ENCODE measurements at places on chromosomes 6 and 20.

GRCh38 chr6:124536842-124537191 is 425.4 kb upstream of the RNF217 start:
- peak; percentile 21 for DNase-seq

GRCh38 chr6:17278289-17279063 is 2.7 kb upstream of the RBM24 start:
- DNase-seq, result no peak

DNA sequence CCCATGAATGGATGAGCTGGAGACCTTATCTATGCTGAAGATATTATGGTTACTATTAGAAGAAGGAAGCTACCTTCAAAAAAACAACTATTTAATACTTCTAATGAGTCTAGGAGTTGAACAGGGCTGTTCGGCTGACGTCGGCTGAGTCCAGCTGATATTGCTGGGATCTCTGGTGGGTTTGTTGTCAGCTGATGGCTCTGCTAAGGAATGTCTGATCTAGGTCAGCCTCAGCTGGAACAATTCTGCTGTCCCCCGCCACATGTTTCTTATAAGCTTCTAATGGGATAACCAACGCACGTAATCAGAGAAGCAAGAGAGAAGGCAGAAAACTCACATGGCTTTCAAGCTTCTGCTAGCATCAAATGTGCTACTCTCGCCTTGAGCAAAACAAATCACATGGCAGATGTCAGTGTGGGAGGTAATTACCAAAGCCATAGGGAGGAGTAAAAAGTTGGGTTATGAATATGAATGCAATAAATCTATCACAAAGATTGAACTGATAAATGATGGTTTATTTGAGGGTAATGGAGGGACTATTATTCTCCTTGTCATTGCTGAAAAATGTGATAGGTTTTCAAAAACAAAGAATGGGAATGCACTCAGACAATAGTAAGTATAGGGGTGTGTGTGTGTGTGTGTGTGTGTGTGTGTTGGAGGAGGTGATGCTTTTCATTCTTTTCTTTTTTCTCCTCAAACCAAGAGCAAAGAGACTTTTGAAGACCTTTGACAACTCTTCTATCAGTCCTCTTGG is 71.5 kb downstream of the BTBD3 start:
- no peak for DNase-seq

- DNase-seq, result no peak
These were observed 19.6 kb downstream of the SOBP start for GRCh38 chr6:107509506-107509905.

DNA sequence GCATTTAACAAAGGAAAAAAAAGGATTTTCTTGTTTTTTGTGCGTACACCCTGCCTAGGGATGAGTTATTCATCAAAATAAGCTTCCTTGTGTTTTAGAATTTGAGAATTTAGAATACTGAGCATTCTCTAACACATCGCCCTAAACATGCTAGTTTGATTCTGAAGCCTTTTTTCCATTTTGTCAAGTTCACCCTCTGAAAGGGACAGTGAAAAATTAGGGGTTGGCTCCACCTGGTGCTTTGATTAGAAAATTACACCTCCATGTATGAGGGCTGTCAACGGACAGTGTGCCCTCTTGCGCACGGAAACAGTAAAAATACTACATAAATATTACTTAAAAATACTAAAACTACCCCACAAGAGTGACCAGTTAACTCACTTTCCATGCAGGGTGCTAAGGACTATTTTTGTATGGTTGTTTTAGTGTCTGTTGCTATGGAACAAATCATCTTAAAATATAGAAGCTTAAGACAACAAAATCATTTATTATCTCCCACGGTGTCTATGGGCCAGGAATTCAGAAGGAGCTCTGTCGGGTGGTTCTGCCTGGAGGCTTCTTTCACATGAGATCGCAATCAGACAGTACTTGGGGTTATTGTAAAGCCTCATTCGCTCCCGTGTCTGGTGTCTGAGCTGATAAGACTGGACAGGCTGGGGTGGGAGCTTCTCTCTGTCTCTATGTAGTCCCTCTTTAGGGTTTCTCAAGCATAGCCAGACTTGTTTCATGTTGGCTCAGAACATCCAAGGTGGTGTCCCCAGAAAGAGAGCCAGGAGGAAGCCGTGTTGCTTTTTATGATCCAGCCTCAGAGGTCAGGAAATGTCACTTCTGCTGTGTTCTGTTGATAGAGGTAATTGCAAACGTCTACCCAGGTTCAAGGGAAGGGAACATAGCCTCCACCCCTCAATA is 41.1 kb upstream of the TMEM170B start:
- peak; percentile 85 for DNase-seq

- no peak for DNase-seq
These were observed 48.2 kb upstream of the BEND6 start for GRCh38 chr6:56906752-56907151.

DNA sequence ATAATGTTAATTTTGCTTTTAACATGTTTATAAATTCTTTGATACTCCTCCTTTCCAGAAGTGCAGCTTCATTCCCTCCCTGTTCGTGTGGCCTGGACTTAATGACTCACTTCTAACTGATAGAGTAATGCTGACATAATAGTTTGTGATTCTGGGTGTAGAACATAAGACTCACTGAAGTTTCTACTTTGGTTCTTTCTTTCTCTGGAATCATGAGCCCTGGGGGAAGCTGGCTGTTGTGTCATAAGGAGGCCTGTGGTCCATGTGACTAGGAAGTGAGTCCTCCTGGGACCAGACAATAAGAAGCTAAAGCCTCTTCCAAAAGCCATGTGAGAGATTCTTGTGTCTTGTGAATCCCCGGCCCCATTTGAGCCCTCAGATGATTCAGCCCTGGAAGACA is 30.5 kb upstream of the HLA-G start:
- peak; percentile 91 for DNase-seq

DNA sequence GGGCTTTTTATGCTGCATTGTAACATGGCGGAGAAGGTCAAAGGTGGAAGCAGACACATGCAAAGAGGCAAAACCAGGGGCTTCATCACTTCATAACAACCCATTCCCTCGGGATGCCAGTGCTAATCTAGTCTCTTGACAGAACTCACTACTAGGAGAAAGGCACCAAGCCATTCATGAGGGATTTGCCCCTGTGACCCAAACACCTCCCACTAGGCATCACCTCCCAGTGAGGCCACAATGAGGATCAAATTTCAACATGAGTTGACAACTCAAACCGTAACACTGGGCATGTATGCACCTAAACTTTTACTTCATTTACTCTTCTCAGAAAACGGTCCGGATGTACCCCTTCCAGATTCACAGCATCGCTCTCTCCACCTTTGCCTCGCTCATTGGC is 61.9 kb downstream of the CDS2 start:
- no peak for DNase-seq

- peak; percentile 39 for DNase-seq
These were observed 37.8 kb downstream of the PTPN1 start for GRCh38 chr20:50547964-50548363.

- DNase-seq, result no peak
These were observed 42.7 kb downstream of the CD2AP start for GRCh38 chr6:47520282-47520681.

GRCh38 chr20:37921341-37921929 is 18.5 kb downstream of the VSTM2L start:
- DNase-seq, result no peak

DNA sequence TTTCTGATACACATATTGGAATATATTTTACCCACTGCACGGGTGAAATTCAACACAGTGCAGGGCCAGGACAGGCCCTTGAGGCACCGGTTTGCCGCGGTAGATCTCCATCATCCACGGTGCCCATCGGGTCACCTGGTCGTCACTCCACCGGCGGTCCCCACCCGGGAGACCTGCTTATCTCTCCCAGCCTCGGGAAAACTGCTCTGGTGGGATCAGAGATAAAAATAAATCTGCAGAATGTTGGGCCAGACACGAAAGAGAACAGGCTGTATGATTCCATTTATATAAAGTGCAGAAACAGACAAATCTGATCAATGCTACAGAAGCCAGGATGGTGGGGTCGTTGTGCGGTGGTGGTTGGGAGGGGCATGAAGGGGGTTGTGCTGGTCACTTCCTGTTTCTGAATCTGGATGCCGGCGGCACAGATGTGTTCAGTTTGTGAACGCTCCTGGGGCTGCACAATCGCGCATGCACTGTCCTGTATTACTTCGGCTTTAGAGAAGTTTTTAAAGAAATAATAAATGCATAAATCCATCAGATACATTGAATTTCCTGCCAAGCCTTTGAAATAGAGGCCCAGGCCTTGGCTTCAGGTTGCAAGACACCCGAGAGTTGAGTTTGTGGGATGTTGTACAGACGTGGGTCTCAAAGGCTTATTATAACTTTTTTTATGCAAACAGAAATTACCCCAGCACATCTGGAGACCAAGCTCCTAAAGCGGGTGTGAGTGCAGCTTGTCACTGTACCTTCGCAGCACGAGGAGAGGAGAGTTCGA is 54.3 kb downstream of the ANKRD60 start:
- DNase-seq, result no peak

GRCh38 chr6:170111141-170111664 is 179.7 kb downstream of the DLL1 start:
- no peak for DNase-seq

GRCh38 chr6:152904678-152905077 is 78.2 kb downstream of the FBXO5 start:
- DNase-seq, result no peak

- no peak for DNase-seq
These were observed 9.9 kb downstream of the MAFB start for GRCh38 chr20:40679184-40679583.

DNA sequence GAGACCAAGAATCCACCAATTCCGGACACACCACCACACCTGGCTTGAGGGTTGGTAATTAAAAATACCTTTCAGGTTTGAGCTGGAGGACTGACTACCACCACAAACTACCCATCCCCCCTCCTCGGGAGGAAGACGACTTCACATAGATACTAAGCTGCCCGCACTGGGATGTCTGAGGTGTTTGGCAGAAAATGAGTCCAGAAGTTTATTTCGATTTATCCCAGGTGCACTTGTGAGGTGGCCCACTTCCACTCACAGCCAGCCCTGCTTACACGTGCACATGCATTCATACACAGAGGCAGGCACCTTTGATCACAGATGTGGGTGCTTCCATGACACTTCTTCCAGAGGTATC is 187.1 kb downstream of the ID4 start:
- no peak for DNase-seq

DNA sequence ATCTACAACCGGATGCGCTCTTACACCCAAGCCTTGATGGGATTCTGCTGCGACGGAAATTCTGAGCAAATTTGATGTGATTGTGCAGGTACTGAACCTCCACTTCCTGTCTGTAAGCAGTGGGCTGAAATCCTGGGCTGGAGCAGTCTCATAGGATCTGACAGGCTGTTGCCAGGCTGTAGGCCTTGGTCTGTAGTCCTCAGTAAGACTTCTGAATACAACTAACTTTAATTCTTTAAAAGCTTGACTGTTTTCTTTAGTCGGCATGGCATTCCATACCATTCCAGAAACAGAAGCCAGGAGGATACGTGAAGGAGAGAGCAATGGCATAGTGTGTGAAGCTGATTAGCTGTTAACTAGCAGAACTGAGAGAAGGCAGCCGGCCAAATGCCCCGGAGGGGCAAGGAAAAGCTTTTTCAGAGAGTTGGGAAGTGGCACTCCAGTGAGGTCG is 68.3 kb downstream of the ADTRP start:
- DNase-seq, result no peak

DNA sequence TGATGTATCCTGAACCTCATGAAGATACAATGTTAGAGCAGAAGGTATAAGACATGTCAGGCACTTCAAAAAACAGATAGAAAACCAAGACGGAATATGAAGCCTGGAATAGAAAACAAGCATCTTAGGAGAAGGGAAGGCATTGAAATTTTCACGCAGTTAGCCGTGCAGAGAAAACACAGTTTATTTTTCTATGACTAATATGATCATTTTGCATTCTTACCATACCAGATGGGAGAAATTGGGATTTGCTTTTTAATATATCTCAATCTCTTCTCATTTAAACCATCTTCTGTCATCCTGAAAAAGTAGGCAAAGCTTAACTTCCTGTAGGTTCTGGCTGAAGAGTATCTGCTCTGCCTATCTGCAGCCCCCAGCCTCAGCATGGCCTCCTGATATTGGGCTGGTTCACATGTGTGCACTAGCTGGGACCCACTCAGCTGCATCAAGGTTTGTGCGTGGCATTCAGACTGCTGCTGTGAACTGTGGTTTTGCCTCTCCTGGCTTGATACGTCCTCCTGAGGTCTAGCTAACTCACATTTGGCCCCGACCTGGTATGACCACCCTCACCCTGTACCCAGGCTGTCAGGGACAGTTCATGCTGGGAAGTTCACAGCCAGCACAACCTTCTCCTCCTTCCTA is 392.5 kb upstream of the SASH1 start:
- no peak for DNase-seq

DNA sequence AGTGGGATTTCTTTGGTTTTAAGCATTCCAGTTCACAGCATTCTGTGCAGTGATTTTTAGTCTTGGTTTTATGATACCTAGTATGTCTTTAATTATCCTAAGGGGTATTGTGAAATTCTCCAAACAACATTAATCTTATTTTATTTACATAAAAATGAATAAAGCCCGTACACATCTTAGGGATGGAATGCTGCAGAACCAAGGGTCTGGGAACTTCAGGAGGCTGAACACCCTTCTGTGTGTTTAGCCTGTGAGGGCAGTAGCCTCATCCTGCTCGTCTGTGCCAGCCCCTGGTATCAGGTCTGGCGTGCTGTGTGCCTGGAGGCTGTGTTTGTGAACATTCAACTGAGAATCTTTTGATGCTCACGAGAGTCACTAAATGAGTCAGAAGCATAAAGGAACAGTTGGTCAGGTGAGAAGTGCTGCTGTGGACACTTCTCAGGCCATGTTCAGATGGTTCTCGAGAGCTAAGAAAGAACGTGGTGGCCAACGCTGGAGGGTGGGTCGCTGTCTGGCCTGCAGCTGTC is 25.2 kb upstream of the C20orf204 start:
- DNase-seq, result no peak

GRCh38 chr6:133170602-133171001 is 70.6 kb upstream of the EYA4 start:
- no peak for DNase-seq

DNA sequence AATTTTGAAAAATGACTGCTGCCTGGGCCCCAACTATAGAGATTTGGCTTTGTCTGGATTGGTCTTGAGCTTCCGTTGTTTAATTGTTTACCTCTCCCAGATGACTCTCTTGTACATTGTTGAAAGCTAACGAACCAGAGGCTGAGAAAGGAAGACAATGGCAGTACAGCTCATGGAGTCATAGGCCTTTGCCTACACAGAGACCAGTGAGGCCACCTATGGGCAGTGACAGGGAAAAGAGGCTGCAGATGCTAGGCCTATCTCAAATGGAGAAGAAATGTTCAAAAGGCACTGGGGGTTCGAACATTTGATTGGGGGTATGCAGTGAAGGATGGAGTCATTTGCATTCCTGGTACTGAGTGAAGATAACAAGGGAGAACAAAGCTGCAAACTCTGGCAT is 29.1 kb downstream of the OPN5 start:
- no peak for DNase-seq

DNA sequence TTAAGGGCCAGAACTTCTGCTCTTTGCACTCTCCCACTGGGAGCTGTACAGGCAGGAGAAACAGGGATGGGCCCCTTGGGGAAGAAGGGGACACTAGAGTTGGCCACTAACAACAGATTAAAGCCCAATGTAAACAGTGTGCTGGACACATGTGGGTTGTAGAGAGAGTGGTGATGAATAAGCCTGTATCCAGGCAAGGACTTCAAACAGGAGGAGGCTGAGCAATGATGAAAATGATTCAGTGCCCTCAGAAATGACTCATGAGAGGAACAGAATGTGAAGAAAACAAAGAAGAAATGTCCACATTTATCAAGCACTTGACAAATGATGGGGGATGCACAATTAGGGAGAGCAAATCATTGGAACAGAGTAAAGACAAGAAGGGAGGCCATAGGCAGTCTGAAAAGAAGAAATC is 242.3 kb downstream of the TBX18 start:
- DNase-seq, result no peak
